ENCODE measurements at places on chromosomes 2 and 18. TPM values are rescaled to one million over a fixed set of nuclear protein-coding genes. Genes with fewer than 3 reads are reported as not detected.
A peak's percentile ranks its signal among the peaks of the same experiment; 100 is the strongest.

DNA sequence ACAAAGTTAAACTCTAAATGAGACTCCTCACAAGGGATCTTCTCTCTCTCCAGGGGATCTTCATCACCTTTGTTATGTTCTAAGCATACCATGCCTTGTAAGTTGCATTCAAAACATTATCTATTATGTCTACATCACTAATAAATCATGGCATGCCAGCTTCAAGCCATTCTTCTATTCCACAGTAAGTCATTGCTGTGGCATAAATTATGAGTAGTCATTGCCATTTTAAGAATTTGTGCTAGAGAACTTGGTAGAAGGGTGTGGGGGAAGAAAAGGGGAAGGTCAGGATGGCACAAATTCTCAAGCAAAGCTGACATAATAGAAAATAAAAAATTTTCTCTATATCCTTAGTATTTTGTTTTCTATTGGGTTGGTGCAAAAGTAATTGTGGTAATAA lies 33.5 kb downstream of the BARD1 start:
- no peak overlapping the region for H3K27ac ChIP-seq
- no peaks in the 10 kb centered on the region for H3K36me3 ChIP-seq
- no peaks in the 10 kb centered on the region for H3K27me3 ChIP-seq
- no peak for DNase-seq
- H3K4me3 ChIP-seq: no peak overlapping the region

- no peak for DNase-seq
- no peak overlapping the region for H3K4me3 ChIP-seq
- no peaks in the 10 kb centered on the region for H3K36me3 ChIP-seq
- no peaks in the 10 kb centered on the region for H3K27me3 ChIP-seq
- H3K27ac ChIP-seq: no peak overlapping the region
- H3K4me1 ChIP-seq: peaks cover 26% of the 10 kb centered on the region
Measured at GRCh38 chr2:189109921-189110397, 69.6 kb downstream of the COL5A2 start.

GRCh38 chr2:31327505-31327904 lies 87.0 kb downstream of the XDH start:
- no peak overlapping the region for H3K27ac ChIP-seq
- DNase-seq: no peak
- H3K36me3 ChIP-seq: no peaks in the 10 kb centered on the region
- peaks cover 6% of the 10 kb centered on the region for H3K27me3 ChIP-seq

DNA sequence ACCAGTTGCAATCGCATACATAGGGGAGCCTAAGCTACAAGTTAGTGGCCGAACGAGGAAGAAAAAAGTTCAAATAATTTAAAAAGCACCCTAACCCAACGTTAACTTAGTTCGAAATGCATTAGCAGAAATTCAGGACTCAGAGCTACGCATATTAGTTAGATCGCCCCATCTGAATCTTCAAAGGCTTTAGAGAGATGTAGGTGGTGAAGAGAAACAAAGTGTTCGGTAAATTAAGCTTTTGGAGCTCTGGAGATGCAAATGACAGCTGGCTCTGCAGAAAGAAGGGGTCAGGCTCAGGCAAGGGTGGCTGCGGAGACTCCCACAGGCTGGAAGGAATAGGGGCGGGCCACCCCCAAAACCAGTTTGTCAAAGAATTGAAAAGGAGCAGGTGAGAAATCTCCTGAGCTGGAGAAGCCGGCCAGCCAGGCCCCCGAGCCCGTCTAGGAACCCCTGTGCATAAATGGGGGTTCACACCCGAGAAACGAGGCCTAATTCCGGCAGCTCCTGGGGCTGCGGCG lies 621 bp downstream of the TXNL1 start:
- H3K27ac ChIP-seq: peak overlapping the region; percentile 98
- H3K27me3 ChIP-seq: no peaks in the 10 kb centered on the region
- H3K4me1 ChIP-seq: no peaks in the 10 kb centered on the region

DNA sequence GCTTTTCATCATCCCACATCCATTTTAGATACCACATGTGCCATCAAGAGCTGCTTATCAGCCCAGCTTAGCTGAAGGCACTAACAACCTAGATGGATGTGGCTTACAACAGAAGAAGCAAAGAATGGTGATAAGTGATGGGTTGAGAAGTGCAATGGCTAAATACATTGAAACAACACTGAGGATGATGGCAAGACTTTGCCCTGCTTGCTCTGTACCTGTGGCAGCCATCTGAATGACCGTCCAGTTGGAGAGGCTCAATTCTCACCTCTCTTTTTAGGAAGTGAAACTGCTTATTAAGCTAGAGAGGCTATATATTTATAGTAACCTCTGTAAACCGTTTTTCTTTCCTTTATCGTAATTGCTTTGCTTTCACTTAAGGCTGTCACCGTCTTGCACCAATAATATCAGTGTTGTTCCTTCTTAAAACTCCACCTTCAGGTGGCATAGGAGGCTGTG lies 5.7 kb downstream of the GPATCH11 start:
- no peak overlapping the region for H3K4me3 ChIP-seq
- no peak overlapping the region for H3K27ac ChIP-seq
- H3K27me3 ChIP-seq: no peaks in the 10 kb centered on the region

DNA sequence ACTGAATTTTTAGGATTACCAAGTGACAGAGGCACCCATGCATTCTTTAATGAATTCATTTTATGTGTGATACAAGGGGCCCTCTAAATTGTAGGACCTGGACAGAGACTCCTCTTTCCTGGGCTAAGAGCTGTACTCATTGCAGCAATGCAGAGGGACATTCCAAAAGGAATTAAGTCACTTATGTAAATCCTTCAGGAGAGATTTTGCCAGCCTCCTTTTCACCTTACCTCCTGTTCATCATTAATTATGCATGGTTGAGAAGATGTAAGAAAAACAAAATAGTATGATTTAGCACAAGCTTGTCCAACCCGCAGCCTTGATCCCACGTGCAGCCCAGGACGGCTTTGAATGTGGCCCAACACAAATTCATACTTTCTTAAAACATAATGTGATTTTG lies 84.5 kb upstream of the TANK start:
- no peaks in the 10 kb centered on the region for H3K27me3 ChIP-seq
- no peaks in the 10 kb centered on the region for H3K4me1 ChIP-seq
- no peak overlapping the region for H3K27ac ChIP-seq

The YPEL5 gene
- total RNA-seq: 53.4 TPM

The TMEFF2 gene
- total RNA-seq: not detected
